ENCODE measurements at places on chromosomes 11 and 22. TPM values are rescaled to one million over a fixed set of nuclear protein-coding genes. Genes with fewer than 3 reads are reported as not detected.

DNA sequence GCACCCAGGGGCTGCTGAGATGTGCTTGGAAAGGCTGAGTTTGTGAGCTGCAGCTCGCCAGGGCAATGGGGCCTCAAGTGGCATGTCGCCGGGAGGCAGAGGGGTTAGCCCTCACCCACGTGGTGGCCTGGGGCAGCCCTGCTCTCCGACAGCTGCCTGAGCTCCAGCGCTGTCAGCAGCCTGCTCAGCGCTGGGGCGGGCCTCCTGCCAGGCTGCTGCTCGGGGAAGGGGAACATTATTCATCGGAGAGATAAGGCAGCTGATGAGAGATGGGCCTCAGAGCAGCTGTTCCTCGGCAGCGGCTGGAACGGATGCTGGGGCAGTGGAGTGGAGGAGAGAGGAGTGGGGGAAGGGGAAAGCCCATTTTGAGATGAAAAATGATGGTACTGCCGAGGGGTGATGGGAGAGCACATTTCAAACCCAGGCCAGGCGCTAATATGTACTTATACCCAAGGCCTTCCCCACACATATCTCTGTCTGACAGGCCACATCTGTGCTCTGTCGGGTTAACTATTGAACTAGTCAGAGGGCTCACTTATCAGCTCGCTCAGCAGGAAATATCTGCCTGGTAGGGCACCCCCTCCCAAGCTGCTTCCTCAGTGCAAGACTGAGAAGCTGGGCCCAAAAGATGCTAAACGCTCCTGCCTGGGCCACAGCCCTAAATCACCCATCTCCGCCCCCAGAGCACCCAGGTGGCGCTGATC is 79.5 kb downstream of the TIMP3 start:
- no peak for DNase-seq

- DNase-seq: no peak
Observed at GRCh38 chr22:44386386-44387035, 73.8 kb upstream of the SHISAL1 start.

- DNase-seq: no peak
Observed at GRCh38 chr11:72394416-72394815, 39.9 kb downstream of the CLPB start.

Gene IFTAP
- 22.4 TPM for total RNA-seq

Gene FZD4
- 14.5 TPM for total RNA-seq

Measured in osteocyte (in vitro differentiated cells).